Small intestine (tissue), 16 donors: ENCODE measurements at places on chromosomes 5 and 9. TPM values are rescaled to one million over a fixed set of nuclear protein-coding genes. Genes with fewer than 3 reads are reported as not detected.
A peak's percentile ranks its signal among the peaks of the same experiment; 100 is the strongest.

The CATSPER3 gene
- 0.46 TPM for polyA plus RNA-seq

The TMEM174 gene
- polyA plus RNA-seq, result not detected

The MARVELD2 gene
- polyA plus RNA-seq, result 11.7 TPM

The SLC46A2 gene
- not detected for polyA plus RNA-seq

The BAAT gene
- polyA plus RNA-seq, result 2.2 TPM

The PCDHGB3 gene
- 0.43 TPM for polyA plus RNA-seq

The TMEM171 gene
- polyA plus RNA-seq, result 5.1 TPM

DNA sequence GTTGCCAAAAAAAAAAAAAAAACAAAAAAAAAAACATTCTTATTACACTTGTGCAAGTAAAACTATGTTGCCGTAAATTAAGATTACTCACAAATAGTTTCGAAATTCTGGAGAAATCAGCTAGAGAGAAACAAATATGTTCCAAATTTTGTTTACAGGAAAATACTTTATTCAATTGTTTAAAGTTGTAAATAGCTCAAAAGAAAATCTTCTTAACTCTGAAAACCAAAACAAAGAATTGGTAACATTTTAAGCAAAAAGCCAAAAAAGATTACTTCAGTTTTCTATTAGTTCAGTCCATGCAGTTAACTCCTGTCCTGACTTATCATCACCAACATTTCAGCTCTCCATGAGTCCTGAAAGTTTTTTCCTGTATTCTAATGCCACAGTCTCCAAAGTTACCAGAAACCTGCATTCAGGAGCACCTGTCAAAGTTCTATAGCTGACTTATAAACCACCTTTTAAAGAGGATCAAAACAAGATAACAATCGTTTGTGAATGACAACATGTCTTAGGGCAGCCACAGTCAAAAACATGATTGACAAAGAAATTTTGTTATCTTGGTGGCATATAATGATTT is 194.1 kb downstream of the RANBP17 start:
- no peaks in the 10 kb centered on the region for H3K27me3 ChIP-seq
- no peak overlapping the region for H3K27ac ChIP-seq
- no peaks in the 10 kb centered on the region for H3K4me1 ChIP-seq
- no peak overlapping the region for H3K4me3 ChIP-seq
- no peak for DNase-seq

GRCh38 chr9:16627967-16628366 is 242.5 kb downstream of the BNC2 start:
- H3K27ac ChIP-seq, result no peak overlapping the region
- no peaks in the 10 kb centered on the region for H3K4me1 ChIP-seq
- peak; percentile 10 for DNase-seq
- H3K27me3 ChIP-seq, result peaks cover 2% of the 10 kb centered on the region
- no peaks in the 10 kb centered on the region for H3K36me3 ChIP-seq

DNA sequence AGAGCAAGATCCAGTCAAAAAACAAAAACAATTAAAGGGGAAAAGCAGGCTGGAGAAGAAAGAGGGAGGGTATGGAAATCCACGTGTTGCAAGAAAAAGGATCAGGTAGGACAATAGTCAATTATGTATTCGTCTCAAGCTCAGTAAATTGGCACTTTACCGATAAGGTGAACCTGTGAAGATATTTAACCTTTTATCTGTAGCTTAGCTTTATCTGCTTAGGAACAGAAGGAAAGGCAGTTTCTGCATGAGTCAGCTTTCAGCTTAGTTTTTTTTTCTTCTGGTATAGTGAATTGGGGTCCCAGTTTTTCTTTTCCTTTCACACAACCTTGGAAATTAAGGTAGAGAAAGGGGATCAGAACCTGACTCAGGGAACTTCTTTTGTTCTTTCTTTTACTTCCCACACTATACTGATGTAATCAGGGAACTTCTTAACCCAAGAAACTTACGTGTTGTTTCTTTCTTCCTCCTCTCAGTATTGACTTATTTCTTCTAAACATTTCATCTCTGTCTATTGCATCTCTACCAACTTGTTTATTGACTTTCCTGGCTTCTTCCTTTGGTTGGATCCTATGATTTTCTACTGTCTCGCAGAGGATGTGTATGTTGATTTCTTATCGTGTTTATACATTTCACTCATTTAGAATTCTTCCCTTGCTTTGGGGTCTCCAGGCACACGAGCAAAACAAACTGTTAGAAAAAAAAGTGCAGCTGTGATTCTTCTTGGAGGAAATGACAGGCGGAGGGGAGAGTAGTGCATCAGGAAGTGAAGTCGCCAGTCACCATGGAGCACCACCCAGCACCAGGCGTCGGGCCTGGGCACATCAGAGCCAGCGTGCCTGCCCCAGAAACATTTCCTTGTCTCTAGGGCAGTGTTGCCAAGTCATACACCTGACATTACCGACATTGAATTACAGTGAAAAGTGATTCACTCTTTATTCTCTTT is 123.0 kb upstream of the LHFPL2 start:
- H3K4me3 ChIP-seq, result no peak overlapping the region
- no peaks in the 10 kb centered on the region for H3K36me3 ChIP-seq
- peak overlapping the region; percentile 31 for H3K27ac ChIP-seq

DNA sequence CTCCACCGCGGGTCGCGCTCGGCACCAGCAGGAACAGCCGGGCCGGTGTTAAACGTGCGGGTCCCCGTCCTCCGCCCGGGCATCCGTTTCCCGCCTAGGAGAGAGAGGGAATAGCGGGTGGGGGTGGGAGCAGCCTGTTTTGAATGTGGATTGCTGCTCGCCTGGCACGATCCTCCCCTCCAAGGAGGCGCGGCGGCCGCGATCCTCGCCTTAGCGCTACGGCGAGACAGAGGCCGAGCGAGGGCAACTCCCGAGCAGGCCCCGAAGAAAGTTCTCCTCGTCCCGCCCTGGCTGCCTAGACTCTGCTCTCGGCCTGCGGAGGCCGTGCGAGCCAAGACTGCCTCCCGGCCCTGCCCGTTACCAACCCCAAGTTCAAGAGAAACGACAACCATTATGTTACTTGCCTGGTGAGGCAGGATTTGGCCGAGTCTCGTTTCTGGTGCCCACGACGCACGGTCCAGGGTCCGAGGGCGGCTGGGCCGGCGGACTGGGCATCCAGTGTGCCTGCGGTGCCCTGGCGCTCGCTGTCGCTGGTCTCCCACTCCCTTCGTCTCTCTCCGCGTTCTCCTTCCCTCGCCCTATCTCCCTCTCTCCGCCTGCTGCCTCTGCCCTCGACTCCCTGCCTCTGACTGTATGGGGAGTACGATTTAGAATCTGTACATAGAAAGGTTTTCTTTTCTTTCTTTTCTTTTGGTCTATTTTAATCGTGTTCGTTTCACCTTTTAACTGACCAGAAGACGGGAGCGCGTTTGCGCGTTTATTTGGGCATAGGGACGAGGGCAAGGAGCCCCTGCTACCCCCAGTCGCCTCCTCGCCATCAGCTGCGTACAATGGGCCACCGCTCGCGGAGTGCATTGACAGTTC is 724 bp downstream of the NR2F1-AS1 start:
- no peaks in the 10 kb centered on the region for H3K36me3 ChIP-seq
- H3K4me3 ChIP-seq, result peak overlapping the region; percentile 60
- peaks cover 20% of the 10 kb centered on the region for H3K27me3 ChIP-seq

DNA sequence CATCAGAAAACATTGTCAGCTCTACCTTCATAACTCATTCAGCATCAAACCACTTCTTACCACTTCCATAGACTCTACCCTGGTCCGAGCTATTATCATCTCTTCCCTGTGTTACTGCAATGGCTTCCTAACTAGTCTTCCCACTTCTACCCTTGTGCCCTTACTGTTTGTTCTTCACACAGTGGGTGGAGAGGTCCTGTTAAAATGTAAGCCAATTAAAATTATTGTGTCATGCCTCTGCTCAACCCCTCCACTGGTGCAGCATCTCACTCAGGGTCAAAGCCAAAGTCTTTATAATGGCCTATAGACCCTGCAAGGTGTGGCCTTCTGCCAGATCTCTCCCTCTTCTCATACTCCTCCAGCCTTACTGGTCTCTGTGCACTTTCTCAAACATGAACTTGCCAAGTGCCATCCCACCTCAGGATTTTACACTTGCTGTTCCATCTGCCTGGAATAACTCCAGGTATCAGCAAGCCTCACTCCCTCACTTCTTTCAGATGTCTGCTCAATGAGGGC is 22.8 kb upstream of the ARAP3 start:
- H3K27ac ChIP-seq, result no peak overlapping the region
- DNase-seq, result peak; percentile 36
- H3K36me3 ChIP-seq, result no peaks in the 10 kb centered on the region
- H3K4me3 ChIP-seq, result no peak overlapping the region
- H3K4me1 ChIP-seq, result no peaks in the 10 kb centered on the region

- H3K4me3 ChIP-seq, result no peak overlapping the region
- H3K4me1 ChIP-seq, result peaks cover 4% of the 10 kb centered on the region
- no peak overlapping the region for H3K27ac ChIP-seq
- DNase-seq, result no peak
- H3K27me3 ChIP-seq, result no peaks in the 10 kb centered on the region
- no peaks in the 10 kb centered on the region for H3K36me3 ChIP-seq
Measured at GRCh38 chr5:50709471-50709870, 43.0 kb downstream of the PARP8 start.

GRCh38 chr9:114894609-114895433 is 35.6 kb downstream of the TNFSF8 start:
- peak overlapping the region; percentile 39 for H3K27ac ChIP-seq
- peaks cover 10% of the 10 kb centered on the region for H3K4me1 ChIP-seq
- H3K4me3 ChIP-seq, result no peak overlapping the region
- peak; percentile 53 for DNase-seq

- H3K36me3 ChIP-seq, result no peaks in the 10 kb centered on the region
- no peak overlapping the region for H3K4me3 ChIP-seq
- no peaks in the 10 kb centered on the region for H3K27me3 ChIP-seq
Measured at GRCh38 chr5:92758552-92758951, 822.5 kb downstream of the NR2F1-AS1 start.

- no peak overlapping the region for H3K27ac ChIP-seq
- H3K4me3 ChIP-seq, result no peak overlapping the region
- H3K27me3 ChIP-seq, result no peaks in the 10 kb centered on the region
- H3K4me1 ChIP-seq, result no peaks in the 10 kb centered on the region
- no peaks in the 10 kb centered on the region for H3K36me3 ChIP-seq
Measured at GRCh38 chr9:127664678-127665507, 41.9 kb upstream of the CFAP157 start.

DNA sequence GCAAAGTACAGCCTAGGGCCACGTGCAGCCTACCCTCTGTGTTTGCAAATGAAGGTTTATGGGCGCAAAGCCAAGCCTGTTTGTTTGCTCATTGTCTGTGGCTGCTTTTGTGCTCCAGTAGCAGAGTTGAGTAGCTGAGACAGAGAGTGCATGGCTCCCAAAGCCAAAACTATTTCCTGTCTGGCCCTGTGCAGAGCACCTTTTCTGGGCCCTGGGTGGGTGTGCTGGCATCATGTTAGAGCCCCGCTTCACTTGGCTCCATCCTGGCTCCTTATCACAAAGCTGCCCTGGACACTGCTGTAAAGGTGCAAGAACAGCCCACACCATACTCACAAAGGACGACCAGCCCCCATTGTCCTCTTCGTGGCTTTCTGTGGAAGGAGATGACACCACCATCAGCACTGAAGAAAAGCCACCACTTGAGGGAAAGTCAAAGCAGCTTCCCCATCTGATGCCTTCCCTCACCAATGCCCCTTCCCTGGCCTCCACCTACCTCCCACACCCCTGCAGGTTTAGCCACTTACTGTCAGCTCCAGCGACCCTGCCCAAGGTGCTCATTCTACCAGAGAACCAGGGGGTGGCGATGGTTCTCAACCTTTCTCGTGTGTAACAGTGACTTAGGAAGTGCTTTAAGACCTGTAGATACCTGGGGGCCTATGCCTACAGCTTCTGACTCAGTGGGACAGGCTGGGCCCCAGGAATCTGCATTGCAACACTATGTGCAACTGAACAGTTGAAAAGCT is 23.4 kb downstream of the LCP2 start:
- H3K4me1 ChIP-seq, result no peaks in the 10 kb centered on the region
- peaks cover 4% of the 10 kb centered on the region for H3K36me3 ChIP-seq
- peak; percentile 61 for DNase-seq
- H3K27ac ChIP-seq, result no peak overlapping the region

DNA sequence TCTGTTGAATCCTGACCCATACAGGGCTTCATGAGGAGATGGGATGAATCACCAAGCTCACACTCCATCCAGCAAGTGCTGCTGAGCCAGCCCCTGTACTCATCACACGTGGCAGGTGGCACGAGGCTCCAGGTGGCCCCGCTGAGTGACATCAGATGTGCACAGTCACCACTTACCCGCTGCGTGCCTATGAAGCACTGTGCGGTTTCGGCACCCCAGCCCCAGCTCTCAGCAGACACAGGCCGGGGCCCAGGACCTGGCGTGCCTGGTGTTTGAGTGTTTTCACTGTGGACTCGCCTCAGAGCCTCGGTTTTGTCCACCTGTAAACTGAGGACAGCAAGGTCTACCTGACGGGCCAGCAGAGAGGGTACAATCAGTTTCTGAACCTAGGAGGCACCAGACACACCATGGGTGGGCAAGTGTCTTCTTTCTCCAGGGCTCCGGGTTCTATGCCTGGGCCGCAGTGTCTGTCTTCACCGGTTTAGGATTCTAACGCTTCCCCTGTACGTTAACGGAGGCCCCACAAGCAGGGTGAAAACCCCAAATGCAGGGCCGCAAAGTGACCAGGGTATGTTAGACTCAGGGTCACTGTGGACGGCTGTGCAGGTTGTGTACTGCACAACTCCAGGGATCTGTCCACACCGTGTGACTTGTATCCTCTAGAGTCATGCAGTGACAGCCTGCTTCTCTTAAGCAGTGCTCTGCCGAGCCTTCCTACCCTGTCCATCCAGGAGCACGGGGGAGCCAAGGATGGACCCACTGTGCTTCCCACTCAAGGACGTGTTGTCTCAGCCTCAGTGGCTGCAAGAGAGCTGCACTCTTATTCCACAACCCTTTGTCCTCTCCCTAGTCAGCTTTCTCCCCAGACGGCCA is 44.3 kb upstream of the COL5A1 start:
- no peak overlapping the region for H3K4me3 ChIP-seq
- no peaks in the 10 kb centered on the region for H3K4me1 ChIP-seq
- no peaks in the 10 kb centered on the region for H3K36me3 ChIP-seq
- DNase-seq, result no peak
- no peak overlapping the region for H3K27ac ChIP-seq

- no peak overlapping the region for H3K27ac ChIP-seq
- peaks cover 3% of the 10 kb centered on the region for H3K4me1 ChIP-seq
- H3K36me3 ChIP-seq, result no peaks in the 10 kb centered on the region
- H3K27me3 ChIP-seq, result no peaks in the 10 kb centered on the region
- DNase-seq, result no peak
Measured at GRCh38 chr9:74770508-74771261, 117.0 kb downstream of the TRPM6 start.

GRCh38 chr9:78325343-78325742 is 28.4 kb downstream of the PSAT1 start:
- no peak overlapping the region for H3K27ac ChIP-seq
- H3K27me3 ChIP-seq, result no peaks in the 10 kb centered on the region
- DNase-seq, result peak; percentile 68
- no peaks in the 10 kb centered on the region for H3K4me1 ChIP-seq
- no peak overlapping the region for H3K4me3 ChIP-seq

DNA sequence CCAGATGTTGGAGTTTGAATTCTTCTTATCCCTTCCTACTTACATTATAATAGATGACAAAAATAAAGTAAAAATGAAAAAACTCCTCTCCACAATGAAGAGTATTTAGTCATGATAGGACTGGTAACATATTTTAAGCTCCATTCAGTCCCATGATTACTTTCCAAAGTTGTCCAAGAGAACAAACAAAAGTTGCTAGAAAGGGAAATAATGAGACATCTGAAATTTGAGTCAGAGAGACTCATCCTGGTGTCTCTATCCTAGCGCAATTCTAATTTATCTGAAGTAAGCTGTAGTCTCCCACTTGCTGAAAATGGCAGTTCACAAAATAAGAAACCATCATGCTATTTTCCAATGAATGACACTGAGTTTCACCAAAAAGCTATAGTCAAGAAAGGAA is 152.2 kb downstream of the BNC2 start:
- DNase-seq, result no peak
- peaks cover 13% of the 10 kb centered on the region for H3K27me3 ChIP-seq
- H3K4me3 ChIP-seq, result no peak overlapping the region
- no peaks in the 10 kb centered on the region for H3K36me3 ChIP-seq
- no peak overlapping the region for H3K27ac ChIP-seq
